RCC 7860 (cell line): ENCODE measurements at places on chromosomes 11 and 22.
A peak's percentile ranks its signal among the peaks of the same experiment; 100 is the strongest.

DNA sequence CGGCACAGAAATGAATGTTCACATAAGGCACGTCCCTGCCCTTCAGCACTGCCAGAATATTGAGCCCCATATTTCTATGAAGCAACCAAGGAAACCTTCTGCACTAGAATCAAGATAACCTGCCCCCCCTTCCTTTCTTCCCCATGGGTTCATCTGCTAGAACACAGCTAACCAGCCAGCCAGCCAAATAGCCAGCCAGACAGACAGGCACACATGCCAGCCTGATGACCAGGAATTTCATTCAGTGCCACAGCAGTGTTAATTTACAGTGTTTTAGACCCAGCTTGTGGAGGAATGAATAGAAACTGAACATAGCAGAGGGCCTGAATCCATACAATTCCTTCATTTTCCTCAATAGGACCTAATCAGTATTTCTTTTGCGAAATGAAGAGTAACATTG, 57.0 kb downstream of the TENM4 start:
- DNase-seq: no peak

DNA sequence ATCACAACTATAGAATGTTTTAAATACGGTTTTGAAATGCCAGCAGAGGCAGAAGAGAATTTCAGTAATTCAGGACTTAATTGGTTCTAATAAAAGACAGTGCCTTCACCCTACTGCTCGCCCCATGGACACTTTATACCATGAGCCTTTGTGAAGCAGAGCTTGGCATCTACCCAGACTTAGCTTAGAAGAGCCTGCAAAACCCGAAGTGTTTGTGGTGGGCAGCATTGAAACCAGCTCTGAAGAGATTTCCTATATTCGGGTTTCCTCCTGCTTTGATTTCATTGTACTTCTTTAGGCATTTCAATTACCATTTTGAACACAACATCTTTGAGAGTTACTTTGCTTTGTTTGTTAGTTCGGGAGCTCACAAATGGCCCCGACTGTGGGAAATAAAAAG, 185.1 kb upstream of the MTNR1B start:
- no peak for DNase-seq

- DNase-seq: peak; percentile 28
These were observed at the start of the genes C11orf21 and TSPAN32 for GRCh38 chr11:2301631-2302305. TSS of gene C11orf21 (minus strand) at chr11:2301918. CDS start at chr11:2301808, 110 bp downstream. TSS of gene TSPAN32 (plus strand) at chr11:2302013. CDS start at chr11:2302150, 137 bp downstream.

DNA sequence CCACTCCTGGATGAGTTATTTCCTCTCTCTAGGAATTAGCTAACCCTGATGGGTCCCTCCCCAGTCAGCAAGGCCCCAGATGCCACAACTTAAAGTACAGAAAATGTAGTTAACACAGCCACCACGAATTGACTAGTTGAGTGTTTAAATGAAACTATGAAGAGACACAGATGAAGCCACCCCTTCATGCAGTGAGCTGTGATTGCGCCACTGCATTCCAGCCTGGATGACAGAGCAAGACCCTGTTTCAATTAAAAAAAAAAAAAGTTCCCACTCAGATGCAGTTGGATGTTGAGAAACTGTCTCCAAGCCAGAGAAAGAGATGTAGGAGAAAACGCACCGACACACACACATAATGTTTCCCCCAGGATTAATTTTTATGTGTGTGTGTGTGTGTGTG, 53.3 kb downstream of the SCN3B start:
- no peak for DNase-seq

DNA sequence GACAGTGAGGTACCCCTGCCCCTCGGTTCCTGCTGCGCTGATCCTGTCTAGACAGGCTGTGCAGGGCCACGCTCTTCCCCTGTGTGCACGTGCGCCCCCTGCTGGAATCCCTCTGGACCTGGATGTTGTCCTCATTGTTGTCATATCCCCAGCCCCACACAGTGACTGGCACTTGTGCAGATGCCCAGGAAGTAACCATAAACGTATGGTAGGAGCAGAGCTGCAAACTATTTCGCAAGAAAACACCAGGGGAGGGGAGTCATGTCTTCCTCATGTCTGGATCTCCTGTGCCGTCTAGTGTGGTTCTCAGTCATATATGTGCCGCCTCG, 114.7 kb downstream of the CRYBB2 start:
- no peak for DNase-seq

GRCh38 chr11:64090806-64091516, 55.2 kb downstream of the FLRT1 start:
- peak; percentile 3 for DNase-seq

- no peak for DNase-seq
These were observed 18.9 kb upstream of the IL17REL start for GRCh38 chr22:50031189-50032091.

DNA sequence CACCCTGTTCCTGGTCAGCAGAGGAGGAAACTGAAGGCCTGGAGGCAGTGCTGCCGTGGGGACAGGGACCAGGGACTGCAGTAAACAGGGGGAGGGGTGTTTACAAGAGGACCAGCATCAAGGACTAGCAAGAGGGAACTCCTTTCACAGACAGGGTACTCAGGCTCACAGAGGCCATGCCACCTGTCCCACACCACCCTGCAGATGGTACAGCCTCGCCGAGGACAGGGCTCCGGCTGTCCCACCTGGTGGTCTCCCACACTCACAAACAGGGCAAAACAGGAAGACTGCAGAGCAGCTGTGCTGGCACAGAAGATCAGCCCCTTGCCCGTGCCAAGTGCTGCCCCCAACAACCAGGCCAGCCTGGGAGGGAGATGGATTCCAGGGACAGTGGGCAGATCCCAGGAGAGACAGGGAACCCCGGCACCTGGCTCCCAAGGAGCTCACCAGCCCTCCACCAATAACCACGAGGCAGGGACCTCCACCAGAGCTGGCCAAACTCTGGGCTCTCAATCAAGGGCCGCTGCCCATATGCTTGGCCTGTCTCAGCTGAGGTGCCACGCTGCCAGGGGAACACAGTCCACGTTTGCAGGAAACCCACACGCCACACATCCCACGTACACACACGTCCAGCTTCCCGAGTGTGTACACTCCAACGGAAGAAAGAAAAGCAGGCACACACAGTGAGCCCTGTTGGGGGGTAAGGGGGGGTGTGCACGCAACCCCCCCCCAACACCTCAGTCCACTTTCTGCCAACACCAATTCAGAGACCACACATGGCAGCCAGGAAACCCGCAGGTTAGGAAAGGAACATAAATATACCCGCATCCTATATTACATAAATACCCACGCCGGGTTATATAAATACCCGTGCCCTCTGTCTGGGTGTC, 2.1 kb downstream of the CSNK1E start:
- DNase-seq: no peak

- DNase-seq: no peak
These were observed 55.7 kb upstream of the EMID1 start for GRCh38 chr22:29149841-29150555.

DNA sequence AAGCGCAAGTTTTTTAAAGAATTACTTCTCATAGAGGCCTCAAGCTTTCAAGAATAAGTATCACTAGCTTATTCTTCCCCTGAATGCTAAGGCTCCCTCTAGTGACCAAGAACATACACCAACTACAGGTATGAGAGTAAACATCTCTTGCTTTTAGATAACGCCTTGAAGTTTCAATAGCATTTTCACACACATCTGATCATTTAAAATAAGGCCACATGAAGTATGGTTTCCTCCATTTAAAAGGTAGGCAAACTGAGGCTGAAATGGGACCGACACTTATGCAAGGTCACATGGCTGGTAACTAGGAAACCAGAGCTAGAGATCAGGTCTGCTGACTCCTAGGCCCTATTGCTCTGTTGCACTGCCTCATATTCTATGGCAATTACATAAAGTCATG, 66.5 kb downstream of the CCDC34 start:
- peak; percentile 50 for DNase-seq

DNA sequence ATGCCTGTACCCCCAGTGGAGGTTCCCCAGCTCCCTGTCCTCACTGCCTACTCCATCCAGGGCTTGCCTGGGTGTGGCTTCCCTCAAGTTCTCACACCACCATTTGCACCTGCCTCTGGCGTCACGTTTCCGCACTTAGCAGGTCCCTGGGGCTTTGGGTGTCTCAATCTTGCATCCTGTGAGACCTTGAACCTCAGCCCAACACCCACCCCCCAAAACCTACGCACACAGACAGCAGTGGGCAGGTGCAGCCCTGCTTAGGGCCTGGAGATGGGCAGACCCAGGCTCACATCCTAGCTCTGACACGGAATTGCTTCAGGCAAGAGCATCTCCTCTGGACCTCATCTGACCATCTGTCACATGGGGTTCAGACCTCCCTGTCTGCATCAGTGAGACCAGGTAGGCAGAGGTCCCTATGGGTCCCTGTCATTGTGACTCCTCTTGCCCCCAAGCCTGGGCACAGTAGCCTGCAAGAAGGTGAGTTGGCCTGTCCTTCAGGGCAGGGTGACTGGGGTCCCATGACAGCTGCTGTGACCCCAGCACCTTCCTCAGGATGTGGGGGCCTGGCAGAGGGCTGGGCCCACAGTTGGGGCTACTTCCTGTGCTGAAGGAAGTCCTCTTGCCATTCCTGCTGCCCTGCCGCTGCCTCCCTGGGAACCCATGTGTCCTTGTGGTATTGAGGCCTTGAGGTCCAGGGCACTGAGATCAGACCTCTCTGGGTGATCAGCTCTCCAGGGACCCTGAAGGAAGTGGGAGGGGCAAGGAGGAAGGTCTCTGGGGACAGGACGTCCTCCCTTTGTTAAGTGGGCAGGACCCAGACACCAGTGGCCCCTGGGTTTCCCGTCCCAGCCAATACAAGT, 2.0 kb downstream of the SIPA1 start:
- DNase-seq: no peak

GRCh38 chr22:18091916-18092526, 14.2 kb downstream of the PEX26 start:
- peak; percentile 80 for DNase-seq

DNA sequence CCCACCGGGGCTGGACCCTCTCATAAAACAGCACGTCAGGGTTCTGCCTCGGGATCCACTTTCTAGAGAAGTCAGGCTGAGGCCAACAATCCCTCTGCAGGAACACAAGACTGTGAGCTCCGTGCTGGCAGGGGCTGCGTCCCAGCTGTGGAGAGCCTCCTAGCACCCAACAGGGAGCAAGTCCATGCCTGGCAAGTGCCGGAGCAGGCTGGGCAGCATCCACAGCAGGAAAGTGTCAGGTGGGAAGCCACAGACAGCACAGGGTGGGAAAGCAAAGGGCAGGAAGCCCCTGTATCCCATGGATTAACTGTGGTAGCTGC, 682.3 kb downstream of the TBC1D22A start:
- DNase-seq: no peak

DNA sequence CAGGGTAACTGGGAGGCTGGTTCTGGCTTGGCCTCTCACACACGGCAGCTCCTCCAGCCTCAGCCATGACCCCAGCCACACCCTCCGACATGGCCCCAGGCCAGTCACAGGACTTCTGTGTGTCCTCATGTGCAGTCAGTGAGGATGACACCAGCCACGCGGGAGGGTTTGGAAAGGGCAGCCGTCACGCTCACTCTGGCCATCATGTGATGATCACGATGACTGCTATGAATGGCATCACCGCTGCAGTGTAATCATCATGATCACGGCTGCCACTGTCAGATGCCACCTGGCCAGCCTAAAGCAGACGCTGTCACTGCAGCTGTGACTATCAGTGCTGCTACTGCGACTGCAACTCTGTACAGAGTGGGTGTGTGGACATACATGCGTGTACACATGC, 640.9 kb downstream of the BRD1 start:
- no peak for DNase-seq

GRCh38 chr11:98740321-98740720, 280.4 kb upstream of the CNTN5 start:
- no peak for DNase-seq

- no peak for DNase-seq
These were observed 76.3 kb upstream of the CNTN5 start for GRCh38 chr11:98944461-98944860.

GRCh38 chr11:44333271-44334218, 23.6 kb upstream of the ALX4 start:
- DNase-seq: peak; percentile 20

GRCh38 chr11:1946812-1947484, at the start of gene MRPL23:
TSS of gene MRPL23 (plus strand) at chr11:1947332. CDS start at chr11:1947363, 31 bp downstream.
- DNase-seq: no peak

DNA sequence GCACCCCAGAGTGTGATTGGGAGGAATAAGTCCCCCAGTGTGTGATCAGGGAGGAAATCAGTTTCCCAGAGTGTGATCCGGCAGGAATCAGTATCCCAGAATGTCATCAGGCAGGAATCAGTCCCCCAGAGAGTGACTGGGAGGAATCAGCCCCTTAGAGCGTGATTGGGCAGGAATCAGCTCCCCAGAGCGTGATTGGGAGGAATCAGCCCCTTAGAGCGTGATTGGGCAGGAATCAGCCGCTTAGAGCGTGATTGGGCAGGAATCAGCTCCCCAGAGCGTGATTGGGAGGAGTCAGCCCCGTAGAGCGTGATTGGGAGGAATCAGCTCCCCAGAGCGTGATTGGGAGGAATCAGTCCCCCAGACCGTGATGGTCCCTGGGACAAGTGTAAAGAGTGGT, 81.1 kb upstream of the EIF3D start:
- no peak for DNase-seq

DNA sequence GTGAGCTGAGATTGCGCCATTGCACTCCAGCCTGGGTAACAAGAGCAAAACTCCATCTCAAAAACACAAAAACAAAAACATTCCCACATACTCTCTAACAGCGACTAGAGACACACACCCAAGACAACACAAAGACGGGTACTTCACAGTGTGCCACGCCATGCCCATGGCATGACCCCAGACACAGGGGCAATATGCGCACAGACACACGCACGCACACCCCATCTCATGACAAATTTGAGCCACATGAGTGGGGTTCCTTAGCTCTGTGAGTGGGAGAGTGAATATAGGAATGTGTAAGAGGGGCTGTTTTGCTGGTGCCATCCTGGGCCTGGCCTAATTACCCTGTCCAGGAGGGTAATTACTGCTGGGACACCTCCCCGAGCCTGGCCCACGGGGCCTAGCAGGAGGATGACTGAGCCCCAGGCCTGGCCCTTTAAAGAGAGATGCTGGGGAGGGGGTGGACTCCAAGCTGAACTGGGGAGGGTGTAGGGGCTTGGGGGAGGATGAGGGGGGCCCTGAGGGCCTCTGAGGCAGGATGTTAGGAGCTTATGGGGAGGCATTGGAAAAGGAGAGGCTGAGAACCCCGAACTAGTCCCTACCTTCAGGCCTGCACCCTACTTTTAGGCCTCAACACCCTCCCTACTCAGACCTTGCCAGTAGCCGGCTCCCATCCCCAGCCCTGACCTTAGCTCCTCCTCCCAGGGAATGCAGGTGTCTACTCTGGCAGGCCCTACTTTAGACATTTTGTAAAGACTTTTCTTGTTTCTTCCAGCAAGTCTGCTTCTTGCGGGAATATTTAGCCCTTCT, 1.5 kb downstream of the LTBP3 start:
- no peak for DNase-seq

DNA sequence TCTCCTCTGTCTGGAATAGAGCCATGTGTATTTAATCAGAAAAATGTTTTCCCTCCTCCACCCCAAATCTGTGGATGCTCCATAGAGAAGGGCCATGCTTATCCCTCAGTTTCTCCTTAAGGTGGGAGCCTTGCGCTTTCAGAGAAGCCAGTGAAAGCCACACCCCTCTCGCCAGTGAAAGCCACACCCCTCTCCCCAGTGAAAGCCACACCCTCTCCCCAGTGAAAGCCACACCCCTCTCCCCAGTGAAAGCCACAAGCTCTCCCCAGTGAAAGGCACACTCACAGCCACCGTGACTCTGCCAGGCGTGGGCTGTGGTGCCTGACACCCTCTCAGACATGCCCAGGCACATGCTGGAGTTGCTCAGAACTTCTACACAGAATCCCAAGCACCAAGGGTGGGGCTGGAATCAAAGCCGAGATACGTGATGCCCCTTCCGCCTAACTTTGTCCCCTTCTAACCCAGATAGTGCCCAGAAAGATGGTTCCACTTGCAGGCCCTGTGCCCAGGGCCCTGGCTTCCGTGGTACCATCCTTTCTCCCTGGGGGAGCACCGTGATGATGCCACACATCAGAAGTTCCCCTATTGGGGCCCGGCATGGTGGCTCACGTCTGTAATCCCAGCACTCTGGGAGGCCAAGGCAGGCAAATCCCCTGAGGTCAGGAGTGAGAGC, 16.5 kb upstream of the PRR5 start:
- DNase-seq: peak; percentile 44
